ENCODE measurements at places on chromosomes 1 and 21.

DNA sequence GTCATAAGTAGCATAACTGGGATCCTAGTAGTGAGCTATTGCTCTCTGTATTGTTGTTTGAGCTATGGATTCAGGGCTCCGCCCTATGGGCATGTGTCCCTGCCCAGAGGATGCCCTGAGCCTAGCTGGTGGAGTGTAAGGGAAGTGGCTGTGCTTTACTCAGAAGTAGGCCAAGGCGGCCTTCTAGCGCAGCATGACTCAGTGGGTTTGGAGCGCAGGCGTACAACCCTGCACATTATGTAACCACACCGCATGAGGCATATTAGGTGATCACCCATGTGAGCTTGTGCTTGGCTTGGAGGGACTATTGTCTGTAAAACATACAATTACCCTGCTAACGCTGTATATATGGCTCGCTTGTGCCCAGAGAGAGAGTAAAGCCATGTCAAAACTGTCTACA, 11.1 kb upstream of the UBE2U start:
- no peak for DNase-seq

- DNase-seq = no peak
These were observed 457.9 kb downstream of the BRINP3 start for GRCh38 chr1:190019717-190020116.

DNA sequence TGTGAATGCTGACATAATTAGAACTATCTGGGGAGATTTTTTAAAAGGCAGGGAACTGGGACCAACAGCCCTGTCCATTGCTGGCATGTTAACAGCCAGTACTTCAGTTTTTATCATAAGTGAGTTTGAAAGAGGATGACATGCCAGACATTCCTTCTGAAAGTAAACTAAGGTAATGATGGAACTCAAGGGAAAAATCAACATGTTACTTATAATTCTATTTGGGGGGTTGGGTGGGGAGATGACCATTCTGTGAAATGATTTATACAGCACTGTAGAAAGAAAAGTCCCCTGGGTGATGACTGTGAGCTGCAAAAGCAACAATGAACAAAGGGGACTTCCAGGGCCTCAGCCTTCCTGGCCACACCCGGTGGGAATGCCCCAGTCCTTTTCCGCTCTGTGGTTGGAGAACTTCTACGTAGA, 5.4 kb upstream of the LAMC2 start:
- peak; percentile 62 for DNase-seq

DNA sequence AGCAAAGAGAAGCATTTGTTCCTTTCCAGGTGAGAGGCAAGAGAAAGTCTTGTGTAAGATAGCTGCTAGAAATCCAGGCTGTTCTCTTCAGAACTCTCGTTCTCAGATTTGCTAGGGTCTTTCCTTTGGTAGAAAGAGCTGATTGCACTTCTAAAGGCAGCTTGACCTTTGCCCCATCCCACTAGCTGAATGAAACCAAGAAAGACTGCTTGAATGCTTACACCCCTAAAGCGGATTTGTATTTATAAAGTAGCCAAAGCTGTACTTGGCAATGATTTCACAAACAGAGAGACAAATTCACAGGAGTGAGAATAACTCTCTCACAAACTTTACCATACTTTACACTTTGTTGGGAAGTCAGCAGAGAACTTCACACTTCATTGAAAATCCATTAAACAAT, 424.1 kb downstream of the TTLL7 start:
- no peak for DNase-seq

DNA sequence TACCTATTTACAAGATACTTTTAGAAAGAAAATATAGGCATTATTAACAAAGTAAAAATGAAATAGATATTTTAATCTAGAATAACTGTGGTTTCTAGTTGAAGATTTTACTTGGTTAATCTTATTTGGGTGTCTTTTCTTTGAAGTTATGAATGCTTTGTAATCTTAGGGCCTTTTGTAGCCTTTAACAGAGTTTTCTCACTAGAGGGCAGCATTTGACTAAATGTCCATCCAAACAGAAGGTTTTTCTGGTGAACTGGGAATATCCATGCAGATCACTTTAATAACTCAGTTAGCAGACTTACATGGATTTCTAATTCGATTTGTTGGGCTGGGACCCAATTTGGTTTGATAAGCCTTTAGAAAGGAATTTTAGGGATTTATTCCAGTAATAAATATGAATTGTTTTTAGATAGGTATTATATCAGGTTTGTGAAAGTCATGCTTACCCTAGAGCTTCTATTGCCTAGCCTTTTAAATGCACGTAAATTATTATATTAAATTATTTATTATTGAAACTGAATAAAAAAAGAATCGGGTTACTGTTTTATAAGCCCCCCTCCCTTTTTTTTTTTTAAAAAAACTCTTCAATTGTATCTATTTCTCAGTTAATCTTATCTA, 119.7 kb downstream of the ZNF326 start:
- DNase-seq = peak; percentile 79

DNA sequence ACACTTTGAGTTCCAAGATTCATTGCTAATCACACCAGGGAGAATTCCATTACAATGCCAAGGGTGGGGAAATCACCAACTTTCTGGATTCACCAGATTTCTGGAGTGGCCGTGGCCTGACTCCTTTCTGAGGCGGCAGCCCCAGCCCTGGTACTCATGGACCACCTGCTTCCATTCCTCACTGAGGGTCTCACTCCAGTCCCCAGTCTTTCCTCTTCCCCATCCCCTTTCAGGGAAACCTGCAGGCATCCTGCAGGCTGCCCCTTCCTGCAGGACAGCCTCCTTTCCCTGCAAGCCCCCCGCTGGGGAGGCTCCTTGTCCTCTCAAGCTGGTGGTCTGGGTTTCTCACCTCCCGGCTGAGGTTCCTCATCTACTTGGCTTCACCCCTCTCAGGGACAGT, 12.7 kb upstream of the CDK18 start:
- no peak for DNase-seq

GRCh38 chr21:24955275-24955961, 651.9 kb downstream of the MRPL39 start:
- no peak for DNase-seq

GRCh38 chr1:78222225-78222959, 176.6 kb downstream of the GIPC2 start:
- no peak for DNase-seq

- no peak for DNase-seq
These were observed 6.6 kb downstream of the ZMYND12 start for GRCh38 chr1:42449256-42449655.

DNA sequence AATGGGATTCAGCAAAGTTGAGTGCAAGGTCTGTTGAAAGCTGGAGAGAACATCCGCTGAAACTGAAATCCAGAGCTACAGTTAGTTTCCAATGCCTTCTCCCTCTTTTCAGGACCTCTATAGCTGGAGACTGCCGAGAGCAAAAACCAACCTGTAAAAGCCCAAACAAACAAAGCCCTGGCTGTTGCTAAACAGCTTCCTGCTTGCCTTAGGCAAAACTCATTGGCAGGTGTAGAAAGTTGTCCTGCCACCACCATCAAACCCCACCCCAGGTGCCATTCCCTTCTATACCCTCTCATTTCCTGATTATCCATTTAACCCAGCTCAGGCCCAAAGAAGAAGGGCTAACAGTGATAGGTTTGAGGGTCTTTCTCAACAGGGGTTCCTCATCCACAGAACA, 24.7 kb downstream of the SCYL3 start:
- DNase-seq = no peak

GRCh38 chr1:156937883-156938282, 17.5 kb downstream of the LRRC71 start:
- no peak for DNase-seq

DNA sequence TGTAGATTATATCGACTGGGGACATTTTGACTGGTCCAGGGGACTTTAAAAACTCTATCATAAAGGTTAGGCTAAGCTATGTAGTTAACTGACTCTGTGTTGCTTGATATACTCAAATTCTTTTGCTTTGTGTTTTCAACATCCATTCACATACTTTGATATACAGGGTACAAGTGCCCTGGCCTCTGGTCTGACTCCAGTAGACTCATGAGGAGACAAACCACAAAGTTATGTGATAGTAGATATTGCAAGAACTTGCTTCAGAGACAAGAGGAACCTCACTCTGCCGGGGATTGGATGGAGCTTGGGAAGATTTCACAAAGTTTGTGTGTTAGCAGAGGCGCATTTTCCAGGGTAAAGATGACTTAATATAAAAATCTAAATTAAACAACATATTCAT, 1.3 kb downstream of the GORAB start:
- DNase-seq = no peak

- DNase-seq = no peak
These were observed 16.0 kb downstream of the IFFO2 start for GRCh38 chr1:18940303-18941020.

DNA sequence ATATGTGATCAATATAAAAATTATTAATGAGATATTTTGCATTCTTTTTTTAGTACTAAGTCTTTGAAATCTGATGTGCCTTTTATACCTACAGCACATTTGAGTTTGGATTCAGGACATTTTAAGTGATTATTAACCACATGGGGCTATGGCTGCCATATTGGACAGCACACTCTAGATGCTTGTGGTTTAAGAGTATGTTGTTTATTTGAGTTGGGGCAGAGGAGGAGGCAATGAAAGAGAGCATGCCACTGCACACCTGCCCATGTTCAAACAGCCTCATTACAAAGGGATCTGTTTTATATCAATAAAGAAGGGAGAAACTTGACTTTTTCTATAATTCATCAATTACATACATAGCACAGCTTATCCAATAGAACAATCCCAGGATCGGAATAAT, 99.4 kb upstream of the EDEM3 start:
- peak; percentile 63 for DNase-seq

GRCh38 chr1:171422511-171422910, 62.8 kb upstream of the PRRC2C start:
- DNase-seq = no peak

DNA sequence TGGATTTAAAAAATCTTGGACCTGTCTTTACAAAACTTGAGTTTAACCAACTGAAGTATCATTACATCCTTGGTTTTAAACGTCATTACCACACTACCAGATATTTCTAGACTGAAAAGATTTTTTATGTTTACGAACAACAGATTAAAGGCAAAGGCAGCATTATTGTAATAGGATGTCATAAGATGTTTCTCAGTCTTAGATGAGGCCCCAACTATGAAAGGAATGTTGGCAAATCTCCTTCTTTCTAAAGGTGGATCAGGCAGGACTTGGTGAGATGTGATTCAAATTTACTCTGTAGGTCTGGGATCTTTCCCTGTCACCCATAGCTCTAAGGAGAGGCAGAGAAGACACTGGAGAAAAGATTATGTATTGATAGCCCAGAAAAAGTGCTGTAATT, 417.9 kb downstream of the PTBP2 start:
- no peak for DNase-seq

- DNase-seq = no peak
These were observed 29.0 kb downstream of the PTPRC start for GRCh38 chr1:198667807-198668206.

DNA sequence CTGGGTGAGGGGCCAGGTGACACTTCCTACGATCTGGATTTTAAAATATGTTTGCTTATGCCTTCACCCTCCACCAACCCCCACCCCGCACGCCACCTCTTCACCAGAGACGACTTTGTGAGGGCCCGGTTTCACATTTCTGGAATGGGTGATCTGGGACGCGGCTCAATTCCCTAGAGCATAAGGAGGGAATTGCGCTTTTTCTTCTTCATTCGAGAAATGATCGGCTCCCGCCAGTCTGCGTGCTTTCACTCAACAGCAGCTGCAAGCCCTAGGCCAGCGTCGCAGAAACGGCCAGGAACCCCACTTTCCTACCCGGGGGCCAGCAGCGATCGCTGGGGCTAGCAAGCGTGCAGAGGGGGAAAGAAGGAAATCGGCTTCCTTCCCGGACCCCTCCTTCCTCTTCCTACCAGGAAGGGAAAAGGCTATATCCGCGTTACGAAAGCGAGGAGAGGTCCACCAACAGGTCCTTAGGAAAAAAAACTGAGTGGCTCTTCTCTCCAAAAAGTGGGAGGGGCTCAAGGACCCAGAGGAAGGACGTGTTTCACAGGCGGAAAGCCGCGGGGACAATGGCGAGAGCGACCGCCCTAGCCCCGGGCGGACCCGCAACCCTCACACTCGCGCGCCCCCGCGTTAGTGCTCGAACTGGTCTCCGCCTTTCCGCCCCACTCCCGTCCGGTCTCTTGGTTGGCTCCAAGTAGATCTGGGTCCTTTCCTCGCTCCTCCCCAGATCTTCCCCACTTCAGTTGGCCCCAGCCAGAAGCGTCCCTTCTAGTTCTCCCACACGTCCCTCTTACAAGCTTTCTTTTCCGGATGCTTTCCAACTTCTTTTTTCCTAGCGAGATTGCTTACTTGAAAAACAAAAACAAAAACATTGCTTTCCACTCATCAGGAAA, 1.1 kb upstream of the ADAMTS1 start:
- peak; percentile 38 for DNase-seq

DNA sequence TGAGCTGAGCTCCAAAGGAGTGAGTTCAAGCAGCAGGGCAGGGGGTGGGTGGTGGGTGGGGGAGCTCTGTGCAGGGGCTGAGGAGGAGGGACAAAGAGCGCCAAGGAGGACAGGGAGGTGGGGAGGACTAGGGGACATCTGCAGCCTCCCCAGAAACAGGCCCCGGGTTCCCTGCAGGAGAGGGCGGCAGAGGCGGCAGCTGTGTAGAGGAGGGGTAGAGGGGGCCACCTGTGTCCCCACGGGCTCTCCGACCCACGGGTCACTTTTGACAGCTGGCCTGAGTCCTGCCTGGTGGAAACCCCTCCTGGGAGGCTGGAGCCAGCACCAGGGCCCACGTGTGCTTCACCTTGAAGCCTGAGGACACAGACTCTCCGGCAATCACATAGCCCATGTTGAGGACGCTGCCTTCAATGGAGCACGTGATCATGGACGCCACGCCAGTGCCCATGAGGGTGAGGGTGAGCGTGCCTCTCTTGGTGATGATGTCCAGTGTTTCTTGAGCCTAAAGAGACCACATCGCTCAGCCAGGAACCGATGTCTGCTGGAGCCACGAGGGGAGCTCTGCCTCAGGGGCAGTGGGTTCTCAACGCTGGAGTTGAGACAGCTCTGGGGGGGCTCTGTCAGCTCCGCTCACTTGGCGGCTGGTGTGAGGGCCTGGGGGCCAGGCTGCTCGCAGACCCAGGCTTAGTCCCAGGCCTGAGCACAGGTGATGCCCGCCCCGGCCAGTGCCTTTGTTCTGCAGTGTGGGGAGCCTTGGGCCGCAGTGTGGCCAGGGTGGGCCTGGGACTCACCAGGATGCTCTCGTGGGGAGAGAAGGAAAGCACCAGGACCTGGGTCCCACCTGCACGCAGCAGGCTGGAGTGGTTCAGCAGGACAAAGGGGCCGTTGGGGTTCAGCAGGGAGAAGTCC, 6.6 kb upstream of the TMEM52 start:
- no peak for DNase-seq

GRCh38 chr1:177170756-177171535, at the start of gene BRINP2:
BRINP2 (plus strand) TSS chr1:177170958; CDS start chr1:177229877, 58,919 bp downstream.
- DNase-seq = peak; percentile 42

GRCh38 chr1:26853156-26853555, 9.8 kb upstream of the SFN start:
- peak; percentile 26 for DNase-seq

DNA sequence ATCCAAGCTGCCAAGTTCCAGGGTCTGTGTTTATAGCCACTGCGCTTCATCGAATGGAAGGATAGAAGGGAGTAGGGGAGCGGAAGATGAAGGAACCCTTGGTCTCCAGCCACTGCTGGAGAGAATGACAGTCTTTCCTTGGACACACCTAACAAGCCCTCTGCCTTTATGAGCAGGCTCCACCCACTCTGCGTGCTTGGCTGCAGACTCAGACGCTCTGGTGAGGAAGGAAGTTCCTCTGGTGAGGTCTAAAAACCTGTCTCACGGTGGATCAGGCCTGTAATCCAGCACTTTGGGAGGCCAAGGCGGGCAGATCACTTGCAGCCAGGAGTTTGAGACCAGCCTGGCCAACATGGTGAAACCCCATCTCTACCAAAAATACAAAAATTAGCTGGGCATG, 55.4 kb downstream of the MATN1 start:
- no peak for DNase-seq

Data from NCI-H1694 treated with DMSO at 0.1 percent for 48 hours (cell line).